ENCODE measurements at places on chromosomes 16 and 17.

DNA sequence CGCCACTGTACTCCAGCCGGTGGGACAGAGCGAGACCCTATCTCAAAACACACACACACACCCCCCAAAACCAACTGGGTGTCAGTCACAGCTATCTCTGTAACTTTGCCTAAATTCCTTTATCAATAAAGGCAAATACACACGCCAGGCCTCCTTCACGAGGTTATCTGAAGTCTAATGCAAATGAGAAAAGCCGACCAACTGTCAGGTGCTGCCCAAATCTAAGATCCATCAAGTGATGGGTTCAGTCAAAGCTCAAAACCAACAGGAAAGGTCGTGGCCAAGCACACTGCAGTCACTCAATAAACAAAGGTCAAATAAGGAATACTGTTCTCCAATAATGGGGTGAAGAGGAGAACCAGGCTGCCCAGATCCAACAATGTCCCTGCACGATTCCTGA lies 1.1 kb downstream of the ANKFY1 start:
- DNase-seq = no peak

- no peak for DNase-seq
Measured at GRCh38 chr16:7090628-7091115, 242.0 kb upstream of the RBFOX1 start.

GRCh38 chr16:57893217-57893558 lies 77.7 kb downstream of the CNGB1 start:
- DNase-seq = no peak

DNA sequence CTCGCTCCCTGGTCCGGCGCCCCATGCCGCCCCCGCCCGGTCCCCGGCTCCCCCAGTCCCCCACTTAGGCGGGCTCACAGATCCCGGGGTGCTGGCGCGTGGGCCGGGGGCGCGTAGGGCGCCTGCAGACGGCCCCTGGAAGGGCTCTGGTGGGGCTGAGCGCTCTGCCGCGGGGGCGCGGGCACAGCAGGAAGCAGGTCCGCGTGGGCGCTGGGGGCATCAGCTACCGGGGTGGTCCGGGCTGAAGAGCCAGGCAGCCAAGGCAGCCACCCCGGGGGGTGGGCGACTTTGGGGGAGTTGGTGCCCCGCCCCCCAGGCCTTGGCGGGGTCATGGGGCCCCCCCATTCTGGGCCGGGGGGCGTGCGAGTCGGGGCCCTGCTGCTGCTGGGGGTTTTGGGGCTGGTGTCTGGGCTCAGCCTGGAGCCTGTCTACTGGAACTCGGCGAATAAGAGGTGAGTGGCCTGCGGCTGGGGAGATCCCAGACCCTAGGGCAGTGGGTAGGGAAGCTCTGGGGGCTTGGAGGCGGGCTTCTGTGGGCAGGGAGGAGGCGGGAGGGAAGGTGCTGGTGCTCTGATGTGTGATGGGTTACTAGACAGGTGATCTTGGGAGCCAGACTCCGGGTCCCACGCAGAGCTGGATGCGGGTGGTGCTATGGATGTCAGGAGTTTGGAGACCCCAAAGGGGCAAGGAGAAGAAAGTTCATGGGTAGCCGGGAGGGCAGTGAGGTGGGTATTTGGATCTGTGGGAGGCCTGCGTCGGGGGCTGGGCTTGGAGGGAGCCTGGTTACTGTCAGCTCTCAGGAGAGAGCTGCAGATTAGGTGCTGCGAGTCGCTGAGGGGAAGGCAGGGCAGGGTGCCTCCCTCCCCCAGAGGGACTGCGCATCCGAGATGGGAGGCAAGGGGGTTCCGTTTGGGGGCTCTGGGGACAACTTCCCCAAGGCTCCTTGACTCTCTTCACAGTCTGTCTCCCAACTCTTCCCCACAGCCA lies 560 bp downstream of the EFNB3 start:
- DNase-seq = no peak

DNA sequence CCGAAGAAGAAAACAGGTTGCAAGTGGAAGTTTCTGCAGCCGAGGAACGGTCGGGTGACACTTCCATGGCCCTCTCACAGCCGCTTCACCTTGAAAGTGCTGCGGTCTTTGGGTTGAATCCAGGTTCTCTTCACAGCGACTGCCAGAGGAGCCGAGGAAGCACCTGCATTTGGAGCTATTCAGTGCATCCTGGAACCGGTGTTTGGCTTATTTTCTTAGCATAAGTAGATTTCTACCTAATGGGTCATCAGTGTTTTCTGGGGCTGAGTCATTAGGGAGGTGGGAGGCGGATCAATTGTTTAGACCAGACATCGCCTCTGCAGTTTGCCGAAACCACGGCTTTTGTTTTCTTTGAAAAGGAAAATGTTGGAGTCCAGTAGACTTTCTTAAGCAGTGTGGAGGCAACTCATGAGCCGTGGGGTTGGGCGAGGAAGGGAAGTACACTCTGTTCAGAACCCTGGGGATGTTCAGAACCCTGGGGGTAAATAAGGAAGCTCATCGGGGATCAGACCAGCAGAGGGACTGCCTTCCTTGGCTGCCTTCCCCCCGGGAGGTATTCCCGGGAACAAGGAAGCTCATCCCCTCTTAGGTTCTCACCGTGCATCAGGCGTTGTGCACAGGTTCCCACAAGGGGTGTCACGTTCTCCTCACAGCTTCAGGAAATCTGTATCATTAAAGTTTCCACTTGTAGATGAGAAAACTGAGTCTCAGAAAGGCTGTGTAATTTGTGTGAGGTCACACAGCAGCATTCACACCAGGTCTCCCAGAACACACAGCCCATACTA lies 361.5 kb downstream of the SNX29 start:
- DNase-seq = no peak

GRCh38 chr17:29007456-29007855 lies 1.6 kb upstream of the SEZ6 start:
- no peak for DNase-seq

DNA sequence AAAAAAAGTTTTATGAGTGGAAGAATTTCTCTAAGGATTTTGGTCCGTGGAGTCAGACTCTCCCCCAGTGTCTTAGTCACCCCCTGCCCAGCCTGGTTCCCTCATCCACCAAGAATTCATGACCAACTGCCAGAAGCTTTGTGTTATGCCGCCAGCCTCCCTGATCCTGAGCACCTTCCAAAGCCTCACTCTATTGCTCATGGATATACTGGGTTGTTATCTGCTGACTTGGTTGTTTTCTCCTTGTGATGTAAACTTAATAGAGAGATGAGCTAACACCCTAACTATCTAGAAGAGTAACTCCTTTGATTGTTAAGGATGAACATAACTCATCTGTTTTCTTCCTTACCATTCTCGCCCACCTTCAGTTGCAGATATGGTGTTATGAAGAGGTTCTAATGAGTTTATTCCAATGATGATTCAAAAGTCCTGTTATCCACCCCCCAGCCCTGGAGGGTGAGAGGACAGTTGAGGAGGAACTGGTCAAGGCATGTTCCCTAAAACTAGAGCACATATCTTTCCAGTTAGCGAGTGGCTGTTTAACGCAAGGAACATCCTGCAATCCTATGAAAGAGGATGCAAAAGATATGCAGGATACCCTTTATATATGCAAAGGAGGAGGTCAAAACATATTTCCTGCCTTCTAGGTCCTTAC lies 1.5 kb upstream of the PSMD3 start:
- no peak for DNase-seq

GRCh38 chr17:83115832-83116231 lies 36.4 kb downstream of the METRNL start:
- DNase-seq = no peak

DNA sequence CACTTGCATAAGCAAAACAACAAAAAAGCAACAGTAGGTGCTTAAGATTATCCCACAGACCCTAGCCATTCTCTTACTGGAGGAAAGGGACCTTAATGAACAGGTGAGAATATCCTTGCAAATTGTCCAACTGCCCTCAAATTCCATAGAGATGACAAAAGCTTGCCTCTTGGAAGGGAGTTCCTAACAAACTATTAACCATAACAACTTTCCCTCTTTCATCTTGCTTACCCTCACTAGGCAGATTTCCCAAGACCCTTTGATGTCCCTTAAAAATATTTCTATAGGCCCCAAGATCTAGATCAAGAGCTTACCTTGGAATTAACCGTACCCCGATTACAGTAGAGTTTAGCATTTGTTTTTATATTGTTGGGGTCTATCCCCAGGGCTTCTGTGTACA lies 21.8 kb downstream of the CNP start:
- no peak for DNase-seq

- DNase-seq = no peak
Measured at GRCh38 chr17:59848778-59849177, 44.0 kb downstream of the TUBD1 start.

- DNase-seq = no peak
Measured at GRCh38 chr17:7348478-7349242, 3.3 kb upstream of the KCTD11 start.

GRCh38 chr17:79623786-79624717 lies 13.2 kb upstream of the RBFOX3 start:
- no peak for DNase-seq

GRCh38 chr17:54867634-54868033 lies 33.0 kb upstream of the TOM1L1 start:
- no peak for DNase-seq

DNA sequence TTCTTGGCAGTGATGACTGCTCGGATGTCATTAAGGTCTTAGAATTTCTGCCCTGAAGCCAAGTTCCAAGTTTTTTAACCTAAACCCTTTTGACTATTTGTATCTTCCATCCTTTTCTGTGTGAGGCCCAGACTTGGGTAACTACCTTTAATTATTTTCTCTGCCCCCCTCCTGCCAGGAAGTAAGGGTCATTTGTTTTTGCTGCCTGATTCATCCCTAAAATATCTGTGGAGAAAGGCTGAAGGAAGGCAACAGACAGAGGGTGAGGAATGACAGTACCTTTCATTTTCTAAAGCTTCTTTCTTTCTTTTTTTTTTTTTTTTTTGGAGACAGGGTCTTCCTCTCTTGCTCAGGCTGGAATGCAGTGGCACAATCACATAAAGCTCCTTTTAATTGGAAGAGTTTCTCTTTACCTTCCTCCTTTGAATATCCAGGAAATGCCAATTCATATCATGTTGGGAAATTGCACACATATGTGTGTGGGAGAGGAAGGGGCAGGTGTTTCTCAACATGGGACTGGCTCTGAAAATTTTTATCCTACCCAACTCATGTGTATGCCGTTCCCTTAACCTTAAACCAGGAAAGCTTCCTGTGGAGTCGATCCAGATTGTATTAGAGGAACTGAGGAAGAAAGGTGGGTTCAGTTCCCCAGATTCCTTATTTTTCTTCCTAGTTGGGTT lies 957 bp downstream of the VPS25 start:
- no peak for DNase-seq

DNA sequence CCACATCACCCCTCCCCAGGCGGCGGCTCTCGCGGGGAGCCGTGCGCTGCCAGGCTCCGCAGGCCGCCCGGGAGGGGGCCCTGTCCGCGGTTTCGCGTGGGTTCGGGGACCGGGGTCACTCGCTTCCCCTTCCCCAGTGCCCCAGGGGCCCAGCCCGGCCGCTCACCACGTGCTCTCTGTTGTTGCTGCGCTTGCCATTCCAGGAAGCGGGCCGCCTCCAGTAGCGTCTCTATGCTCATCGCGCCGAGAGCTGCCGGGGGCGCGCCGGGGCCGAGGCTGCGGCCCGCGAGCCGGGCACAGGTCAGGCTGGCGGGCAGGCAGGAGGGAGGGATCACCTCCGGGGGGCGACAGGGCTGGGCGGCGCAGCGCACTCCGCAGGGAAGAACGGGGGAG lies 390 bp downstream of the MNT start:
- no peak for DNase-seq

GRCh38 chr17:27403480-27404005 lies 52.7 kb upstream of the KSR1 start:
- DNase-seq = no peak

GRCh38 chr17:61997664-61998063 lies 67.4 kb downstream of the MED13 start:
- no peak for DNase-seq

GRCh38 chr16:66720766-66721165 lies 24.2 kb upstream of the CMTM4 start:
- DNase-seq = no peak

All from NCI-H1436 treated with DMSO at 0.1 percent for 48 hours (cell line).